Ascending aorta (tissue), 2 donors: ENCODE measurements at places on chromosomes 12 and 14. TPM values are rescaled to one million over a fixed set of nuclear protein-coding genes. Genes with fewer than 3 reads are reported as not detected.

The BCL2L2 gene
- total RNA-seq = 49.2 TPM

DNA sequence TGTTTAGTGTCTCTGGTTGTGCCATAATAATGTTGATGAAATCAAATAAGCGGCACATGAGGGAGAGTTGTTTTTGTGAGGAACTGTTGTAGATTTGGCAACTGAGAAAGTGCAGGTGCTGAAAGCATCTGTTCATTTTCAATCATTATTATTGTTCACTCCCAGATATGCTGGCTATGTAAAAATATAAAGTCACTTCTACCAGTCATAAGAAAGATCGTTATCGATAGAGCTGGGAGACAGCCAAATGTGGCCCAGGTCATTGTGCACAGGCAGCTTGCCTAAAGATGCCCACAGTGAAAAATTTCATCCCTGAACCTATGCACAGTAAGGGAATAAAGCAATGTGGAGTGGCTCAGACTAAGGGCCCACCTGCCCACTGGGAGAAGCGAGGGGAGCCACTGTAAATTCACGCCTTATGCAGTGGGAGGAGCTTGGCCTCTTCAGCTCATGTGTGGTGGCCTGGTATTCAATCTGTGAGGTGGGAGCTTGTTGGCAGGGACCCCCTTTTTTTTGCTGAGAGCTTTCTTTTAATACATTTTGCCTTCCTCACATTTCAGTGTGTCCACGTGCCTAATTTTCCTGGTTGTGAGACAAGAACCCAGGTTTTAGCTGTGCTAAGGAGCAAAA is 1490.8 kb upstream of the TMEM132C start:
- no peak overlapping the region for H3K4me3 ChIP-seq
- no peaks in the 10 kb centered on the region for H3K4me1 ChIP-seq
- no peaks in the 10 kb centered on the region for H3K36me3 ChIP-seq
- DNase-seq = no peak
- H3K27me3 ChIP-seq = no peaks in the 10 kb centered on the region

GRCh38 chr14:91390165-91390778 is 27.3 kb downstream of the CCDC88C start:
- H3K36me3 ChIP-seq = no peaks in the 10 kb centered on the region
- H3K27me3 ChIP-seq = no peaks in the 10 kb centered on the region
- H3K4me3 ChIP-seq = no peak overlapping the region
- H3K27ac ChIP-seq = no peak overlapping the region
- DNase-seq = no peak

DNA sequence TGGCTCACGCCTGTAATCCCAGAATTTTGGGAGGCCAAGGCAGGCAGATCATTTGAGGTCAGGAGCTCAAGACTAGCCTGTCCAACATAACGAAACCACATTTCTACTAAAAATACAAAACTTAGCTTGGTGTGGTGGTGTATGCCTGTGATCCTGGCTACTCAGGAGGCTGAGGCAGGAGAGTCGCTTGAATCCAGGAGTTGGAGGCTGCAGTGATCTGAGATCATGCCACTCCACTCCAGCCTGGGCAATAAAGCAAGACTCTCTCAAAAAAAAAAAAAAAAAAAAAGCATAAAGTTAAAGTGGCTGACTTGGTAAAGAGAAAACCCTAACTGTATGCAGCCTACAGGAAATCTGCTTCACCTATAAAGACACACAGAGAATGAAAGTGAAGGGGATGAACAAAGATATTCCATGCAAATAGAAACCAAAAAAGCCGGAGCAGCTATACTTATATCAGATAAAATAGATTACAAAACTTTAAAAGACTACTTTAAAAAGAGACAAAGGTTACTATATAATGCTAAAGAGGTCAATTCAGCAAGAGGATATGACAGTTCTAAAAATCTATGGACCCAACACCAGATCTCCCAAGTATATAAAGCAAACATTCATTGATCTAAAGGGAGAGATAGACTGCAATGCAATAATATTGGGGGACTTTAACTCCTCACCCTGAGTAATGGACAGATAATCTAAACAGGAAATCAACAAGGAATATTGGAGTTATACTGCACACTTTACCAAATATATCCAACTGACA is 4.1 kb downstream of the CLEC2B start:
- no peak for DNase-seq
- H3K27ac ChIP-seq = no peak overlapping the region
- H3K27me3 ChIP-seq = no peaks in the 10 kb centered on the region
- H3K4me1 ChIP-seq = no peaks in the 10 kb centered on the region
